ENCODE measurements at places on chromosomes 11 and 22.

DNA sequence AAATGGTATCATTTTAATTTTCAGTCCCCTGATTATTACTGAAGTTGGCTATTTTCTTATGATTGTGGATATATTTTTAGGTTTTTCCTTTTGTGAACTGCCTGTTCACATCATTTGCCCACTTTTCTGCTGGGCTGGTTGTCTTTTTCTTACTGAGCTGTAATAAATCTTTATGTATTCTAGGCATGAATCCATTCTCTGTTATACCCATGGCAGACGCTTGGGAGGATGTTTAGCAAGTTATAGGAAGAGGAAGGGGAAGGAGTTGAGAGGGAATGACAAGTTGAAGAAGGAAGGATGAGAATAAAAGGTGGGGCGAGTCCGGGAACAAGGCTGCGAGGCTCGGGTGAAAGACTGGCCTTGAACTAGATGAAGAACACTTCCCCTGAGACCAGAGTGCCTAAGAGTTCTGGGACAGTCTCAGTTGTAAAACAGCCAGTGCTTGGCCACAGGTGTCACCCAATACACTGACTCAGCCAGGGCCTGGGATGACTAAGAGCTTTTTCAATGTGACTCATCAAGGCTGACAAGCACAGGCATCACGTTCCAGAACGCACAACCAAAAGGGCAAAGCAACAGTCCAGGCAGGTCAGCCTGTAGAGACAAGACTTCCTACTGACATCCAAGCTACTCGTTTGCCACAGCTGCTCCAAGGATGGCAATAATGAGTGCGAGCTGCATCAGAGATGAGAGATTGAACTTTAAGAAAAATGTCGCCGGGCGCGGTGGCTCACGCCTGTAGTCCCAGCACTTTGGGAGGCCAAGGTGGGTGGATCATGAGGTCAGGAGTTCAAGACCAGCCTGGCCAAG is 35.2 kb downstream of the LRFN4 start:
- no peak for DNase-seq

- DNase-seq, result peak; percentile 62
Measured at GRCh38 chr22:50190182-50190940, 4.6 kb downstream of the TRABD start.

GRCh38 chr11:61671527-61671926 is 8.7 kb upstream of the DAGLA start:
- DNase-seq, result no peak

GRCh38 chr22:32325811-32326237 is 31.8 kb upstream of the RFPL3 start:
- DNase-seq, result no peak

DNA sequence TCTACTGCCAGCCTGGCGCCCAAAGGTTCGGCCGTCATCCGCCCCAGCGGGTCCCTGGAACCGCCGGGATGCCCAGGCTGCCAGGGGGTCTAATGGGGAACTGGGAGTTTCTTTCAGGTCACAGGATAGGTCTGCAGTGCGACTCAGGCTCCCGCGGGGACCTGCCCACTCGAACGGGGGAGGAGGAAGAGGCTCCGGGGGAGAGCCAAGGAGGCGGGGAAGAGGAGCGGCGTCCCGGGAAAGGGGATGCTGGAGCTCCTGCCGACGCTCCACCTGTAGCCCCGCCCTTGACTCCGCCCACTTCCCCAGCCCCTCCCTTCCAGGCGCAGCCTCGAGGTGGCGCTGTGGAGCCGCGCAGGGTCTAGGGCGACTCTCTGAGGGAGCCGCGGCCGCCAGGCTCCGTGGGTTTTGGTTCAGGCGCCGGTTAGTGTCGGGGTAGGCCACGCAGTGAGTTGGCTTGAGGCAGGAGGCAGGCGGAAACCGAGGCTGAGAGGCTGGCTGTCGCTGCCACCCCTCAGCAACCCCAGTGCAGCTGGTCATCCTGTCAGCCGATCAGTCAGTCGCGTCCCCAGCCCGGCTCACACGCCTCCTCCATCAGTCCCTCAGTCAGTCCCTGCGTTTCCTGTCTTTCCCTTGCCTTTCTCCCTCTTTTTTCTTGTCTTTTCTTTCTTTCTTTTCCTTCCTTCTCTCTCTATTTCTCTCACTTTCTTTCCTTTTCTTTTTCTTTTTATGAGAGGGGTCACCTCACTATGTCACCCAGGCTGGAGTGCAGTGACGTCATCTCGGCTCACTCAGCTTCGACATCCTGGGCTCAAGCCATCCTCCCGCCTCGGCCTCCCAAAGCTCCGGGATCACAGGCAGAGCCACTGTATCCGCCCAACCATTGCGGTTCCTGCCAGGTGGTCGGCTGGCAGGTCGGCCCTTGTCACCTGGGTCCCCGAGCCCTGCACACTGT is 26.4 kb downstream of the YWHAH start:
- DNase-seq, result peak; percentile 88

DNA sequence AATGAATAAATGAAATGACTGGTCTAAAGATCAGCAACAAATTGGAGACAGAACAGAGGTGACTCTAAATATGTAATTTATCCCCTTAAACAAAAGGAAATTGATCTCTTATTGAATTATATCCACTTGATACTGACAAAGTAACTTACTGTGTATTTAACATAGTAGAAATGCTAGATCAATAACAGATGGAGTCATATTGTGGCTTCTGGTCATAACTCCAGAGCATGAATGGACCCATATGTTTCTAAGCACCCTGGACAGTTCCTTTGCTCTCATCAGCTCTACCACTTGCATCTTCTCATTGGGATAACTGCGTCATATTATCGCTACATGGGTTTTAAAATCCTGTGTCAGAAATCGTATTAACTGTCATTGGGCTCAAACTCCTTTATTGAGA is 222.3 kb downstream of the ETS1 start:
- no peak for DNase-seq

DNA sequence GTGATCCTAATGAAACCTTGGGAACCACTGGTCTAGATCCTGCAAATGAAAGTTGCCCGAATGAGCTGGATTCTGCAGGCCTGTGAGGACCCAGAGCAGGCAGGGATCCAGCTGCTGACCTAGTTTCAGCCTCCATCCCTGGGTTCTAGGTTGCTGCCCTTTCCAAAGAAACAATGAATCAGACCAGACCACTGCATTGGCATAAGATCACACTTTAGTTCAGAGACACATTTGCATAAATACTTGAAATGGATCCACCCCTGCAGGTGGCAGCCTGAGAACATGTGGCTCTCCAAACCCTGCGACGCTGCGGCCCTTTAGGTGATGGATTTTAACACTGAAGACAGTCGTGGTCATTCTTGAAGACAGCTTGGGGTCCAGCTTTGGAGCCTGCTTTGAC is 23.7 kb downstream of the ADAMTS8 start:
- no peak for DNase-seq

GRCh38 chr22:18152519-18152918 is 2.5 kb downstream of the USP18 start:
- DNase-seq, result no peak

DNA sequence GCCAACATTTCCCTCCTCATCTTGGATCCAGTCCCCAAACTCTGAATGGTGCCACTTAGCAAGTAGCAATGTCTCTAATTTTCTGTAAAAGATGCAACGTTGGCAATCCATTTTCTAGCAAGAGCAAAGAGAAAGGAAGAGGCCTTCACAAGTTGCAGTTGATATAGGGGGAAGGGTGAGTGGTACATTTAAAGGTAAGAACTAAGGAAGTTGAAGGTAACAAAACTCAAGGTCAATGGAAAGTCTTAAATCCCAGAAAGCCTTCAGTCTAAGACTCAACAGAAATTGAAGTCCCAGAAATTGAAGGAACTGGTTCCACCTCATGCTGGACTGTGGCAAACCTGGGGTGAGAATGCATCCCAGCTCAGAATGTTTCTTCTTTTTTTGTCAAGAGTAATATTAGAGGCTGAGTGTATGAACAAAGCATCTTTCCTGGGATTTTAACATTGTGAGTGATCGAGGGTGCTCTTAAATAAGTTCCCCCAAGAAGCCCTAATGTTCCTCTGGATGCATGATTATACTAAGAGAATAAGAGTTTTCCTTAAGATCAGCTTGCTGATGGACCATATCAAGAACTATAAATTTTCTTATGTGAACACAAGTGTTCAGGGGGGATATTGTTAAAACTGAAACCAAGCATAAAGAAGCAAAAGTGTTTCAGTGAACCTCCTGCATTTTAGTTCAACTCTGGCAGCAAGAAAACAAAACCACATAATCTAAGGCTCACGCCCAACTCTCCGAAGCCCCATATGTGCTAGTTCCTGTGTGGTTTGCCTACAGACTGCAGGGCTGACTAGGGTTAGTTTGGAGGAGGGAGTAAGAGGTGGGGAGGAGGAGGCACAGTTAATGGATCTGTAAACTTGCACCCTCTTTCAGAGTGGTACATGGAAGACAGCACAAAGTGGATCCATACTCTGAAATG is at the start of gene GRAP2:
Gene GRAP2, plus strand, starts transcription at position 779 of the 922 bp plus-strand sequence. CDS start 46,023 bp downstream, outside the sequence.
- peak; percentile 35 for DNase-seq

GRCh38 chr11:99571094-99571493 is 550.3 kb downstream of the CNTN5 start:
- DNase-seq, result no peak

- no peak for DNase-seq
Measured at GRCh38 chr11:23564370-23564769, 704.1 kb upstream of the CCDC179 start.

DNA sequence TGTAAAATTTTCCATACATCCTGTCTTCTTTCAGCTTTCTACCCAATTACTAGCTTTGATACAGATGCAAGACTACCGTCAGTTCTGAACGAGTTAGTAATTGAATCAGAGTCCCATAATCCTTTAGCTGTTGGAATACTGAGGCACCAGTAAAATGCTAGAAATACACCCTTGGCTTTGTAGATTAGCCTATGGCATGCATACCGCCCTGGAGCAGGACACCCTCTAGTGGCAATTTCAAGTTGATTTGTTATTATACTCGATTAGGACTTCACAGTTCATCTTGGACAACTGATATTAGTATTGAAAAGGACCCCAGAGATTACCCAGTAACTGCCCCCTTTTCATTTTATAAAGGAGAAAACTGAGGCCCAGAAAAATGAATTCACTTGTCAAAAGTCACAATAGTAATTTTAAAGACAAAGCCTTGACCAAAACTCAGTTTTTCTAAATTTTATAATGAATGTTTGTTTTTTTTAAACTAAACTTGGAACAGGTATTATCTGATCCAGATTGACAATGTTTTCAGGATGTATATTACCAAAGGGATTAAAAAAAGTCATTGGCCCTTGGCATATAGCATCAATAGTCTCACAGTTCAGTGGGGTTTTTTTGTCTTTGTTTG is 72.6 kb downstream of the HIPK3 start:
- no peak for DNase-seq

DNA sequence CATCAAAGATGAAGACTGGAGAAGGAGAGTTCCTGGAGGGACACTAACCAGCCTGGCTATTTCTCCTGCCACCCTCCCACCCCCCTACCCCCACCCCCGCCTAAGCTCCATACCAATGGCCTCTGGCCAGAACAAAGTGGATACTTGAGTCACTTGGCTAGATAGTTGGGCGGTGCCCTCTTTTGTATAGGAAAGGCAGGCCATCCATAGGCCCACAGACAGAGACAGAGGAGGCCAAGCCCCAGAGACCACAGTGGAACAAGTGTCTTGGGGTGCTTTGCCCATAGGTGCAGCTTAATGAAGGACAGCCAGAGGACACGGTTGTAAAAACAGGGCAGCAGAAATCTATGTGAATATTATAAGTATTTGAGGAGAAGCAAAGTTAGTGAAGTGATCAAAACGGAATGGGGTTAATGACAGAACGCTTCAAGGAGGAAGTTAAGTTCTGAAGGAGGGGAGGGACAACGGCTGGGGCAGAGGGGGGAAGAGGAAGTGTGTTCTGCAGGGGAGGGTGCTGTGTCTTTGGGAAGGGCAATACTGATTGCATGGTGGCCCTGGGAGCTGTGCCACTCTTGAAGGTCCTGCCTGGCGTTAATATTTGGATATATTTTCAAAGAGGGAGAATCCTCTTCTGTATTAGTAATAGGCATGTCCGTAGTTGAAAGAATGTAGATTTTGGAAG is 32.7 kb downstream of the FLI1 start:
- DNase-seq, result no peak

- no peak for DNase-seq
Measured at GRCh38 chr11:71505001-71505400, 22.1 kb upstream of the KRTAP5-7 start.

- no peak for DNase-seq
Measured at GRCh38 chr11:12444601-12445000, 67.2 kb downstream of the PARVA start.

- DNase-seq, result no peak
Measured at GRCh38 chr11:34755671-34756070, 134.8 kb downstream of the EHF start.

GRCh38 chr11:35477901-35478300 is 47.5 kb downstream of the PAMR1 start:
- DNase-seq, result no peak

- DNase-seq, result no peak
Measured at GRCh38 chr11:66976028-66976467, 944 bp downstream of the C11orf86 start.

- DNase-seq, result no peak
Measured at GRCh38 chr11:109590782-109591181, 168.8 kb downstream of the C11orf87 start.

- no peak for DNase-seq
Measured at GRCh38 chr11:93089474-93090102, 108.2 kb downstream of the SLC36A4 start.

DNA sequence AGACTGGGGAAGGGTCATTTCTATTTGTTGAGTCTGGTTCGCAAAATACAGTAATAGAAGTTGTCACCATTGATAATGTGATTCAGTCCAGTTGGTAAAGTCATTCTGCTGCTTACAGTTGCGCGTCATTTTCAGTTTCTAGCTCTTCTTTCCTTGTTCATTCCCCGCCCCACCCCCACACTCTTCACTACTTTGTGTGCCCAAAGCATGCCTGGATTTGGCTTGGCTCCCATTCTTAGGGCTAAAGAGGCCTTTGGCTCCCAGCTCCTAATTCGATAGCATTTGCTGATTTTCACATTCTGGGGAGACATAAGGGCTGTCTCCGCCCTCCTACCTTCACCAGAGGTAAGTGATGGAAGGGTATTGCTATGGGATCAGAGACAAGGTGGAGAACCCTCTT is 43.0 kb downstream of the CECR2 start:
- DNase-seq, result no peak

DNA sequence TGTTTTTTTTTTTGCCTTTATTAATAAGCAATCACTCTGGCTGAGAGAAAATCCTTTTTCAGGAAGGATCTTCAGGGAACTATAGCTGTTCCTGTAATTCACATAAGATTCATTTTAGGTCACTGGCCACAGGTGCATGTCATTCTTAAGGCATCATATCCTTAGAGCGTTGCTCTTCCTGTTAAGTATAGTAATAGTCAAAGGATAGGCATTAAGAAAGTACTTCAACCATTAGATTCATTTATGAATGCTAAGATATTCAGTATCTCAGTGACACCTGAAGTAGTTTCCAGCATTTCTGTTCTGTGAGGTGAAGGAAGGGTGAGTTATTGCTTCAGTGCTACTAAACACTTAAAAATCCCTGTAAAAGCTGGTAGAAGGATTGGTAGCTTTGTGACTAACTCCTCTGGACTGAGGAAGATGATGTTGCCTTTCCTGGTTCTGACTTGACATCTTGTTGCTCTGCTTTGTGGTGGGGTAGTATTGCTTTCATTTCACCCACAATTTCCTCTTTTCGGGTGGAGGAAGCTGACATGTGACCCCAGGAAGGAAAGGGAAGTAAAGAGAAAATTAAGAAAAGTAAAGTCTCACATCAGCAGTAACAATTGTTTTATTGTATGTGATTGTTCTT is 34.7 kb downstream of the RNF169 start:
- no peak for DNase-seq

- no peak for DNase-seq
Measured at GRCh38 chr11:76214968-76215548, 8.8 kb upstream of the WNT11 start.

Measured in stimulated activated CD8-positive, alpha-beta memory T cell treated with anti-CD3 and anti-CD28 coated beads, Interleukin-7, amount 100 ng/mL, for 1 hour (primary cell).